ENCODE measurements at places on chromosomes 2 and 18.

DNA sequence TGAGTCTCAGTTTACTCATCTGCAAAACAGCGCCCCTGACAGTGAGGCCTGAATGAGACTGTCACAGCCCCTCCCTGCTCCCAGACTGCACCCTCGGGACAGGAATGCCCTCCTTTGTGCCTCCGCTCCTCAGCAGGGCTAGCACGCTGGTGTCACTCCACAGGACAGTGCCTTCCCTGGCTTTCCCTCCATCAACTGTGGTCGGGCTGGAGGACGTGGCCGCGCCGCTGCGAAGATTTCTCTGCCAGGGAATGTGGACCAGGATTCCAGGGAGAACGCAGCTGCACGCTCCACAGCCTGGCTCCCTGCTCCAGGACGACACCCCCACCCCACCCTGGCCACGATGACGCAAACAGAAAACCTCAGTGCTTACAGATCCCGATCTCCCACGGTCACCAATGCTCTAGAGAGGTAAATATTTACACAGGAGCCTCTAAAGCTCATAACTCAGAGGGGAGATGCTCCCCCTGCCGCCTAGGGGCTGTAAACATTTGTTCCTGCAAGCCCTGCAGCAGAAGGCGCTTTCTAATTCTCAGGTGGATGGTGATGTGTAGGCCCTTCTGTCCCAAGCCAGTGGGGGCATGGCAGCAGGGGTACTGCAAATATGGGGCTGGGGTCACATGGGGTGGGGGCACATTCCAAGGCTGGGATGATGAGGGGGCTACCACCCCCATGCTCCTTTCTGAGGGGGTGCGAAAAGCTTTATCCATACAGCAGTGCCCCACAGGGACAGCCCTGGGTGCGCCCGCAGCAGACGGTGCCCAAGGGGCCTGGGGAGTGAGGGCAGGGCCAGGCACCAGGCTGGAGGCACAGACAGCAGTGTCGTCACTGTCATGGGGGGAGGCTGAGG, 12.4 kb downstream of the HS6ST1 start:
- DNase-seq = no peak

DNA sequence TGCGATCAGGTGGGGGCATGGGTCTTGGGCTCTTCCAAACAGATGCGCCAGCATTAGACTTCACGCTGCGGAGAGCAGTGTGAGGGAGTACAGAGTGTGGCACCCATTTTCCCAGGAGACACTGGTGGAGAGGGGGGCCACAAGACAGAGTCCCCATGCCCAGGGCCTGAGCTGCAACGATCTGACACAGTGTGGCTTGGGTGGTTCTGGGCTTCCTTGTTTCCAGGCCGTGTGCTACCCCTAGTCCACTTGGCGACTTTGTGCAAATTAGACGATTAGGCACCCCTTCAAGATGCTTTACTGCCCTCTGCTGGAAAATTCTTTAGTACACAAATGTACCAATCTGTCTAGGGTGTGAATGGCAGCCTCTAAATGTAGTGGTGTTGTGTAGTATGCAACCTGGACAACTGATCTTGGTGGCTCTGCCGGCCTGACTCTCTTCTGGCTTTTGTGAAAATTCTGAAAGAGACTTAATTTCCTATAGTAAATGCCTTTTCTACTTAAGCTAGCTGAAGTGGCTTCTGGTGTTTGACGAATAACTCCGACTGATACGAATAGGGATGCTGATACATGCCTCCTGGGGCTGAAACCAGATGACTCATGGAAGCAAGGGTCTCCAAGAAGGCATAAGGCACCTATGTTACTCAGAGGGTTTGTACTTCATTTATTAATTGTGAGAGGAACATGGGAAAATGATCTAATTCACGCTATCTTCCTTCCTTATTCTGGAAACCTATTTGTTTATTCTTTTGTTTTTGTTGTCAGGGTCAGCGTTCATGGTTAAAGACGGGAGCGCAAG, 92.3 kb upstream of the SMAD2 start:
- DNase-seq = peak; percentile 61

- no peak for DNase-seq
Measured at GRCh38 chr18:56309104-56309503, 329.3 kb downstream of the TXNL1 start.

DNA sequence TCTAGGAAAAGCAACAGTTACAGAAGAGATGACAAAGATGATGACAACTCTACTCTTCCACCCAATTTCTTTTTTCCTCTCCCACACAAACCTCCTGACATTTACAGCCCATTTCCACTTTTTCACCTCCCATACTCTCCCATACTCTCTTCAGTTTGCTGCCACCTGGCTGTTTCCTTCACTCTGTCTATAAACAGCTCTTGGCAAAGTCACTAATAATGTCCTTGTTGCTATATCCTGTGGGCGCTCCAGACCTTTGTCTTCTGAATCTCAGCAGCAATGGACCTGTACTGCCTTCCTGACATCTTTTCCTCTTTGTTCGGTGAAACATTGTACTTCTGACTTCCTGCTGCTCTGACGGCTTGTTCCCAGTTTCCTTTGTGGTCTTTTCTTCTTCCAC, 60.7 kb upstream of the CAVIN2 start:
- no peak for DNase-seq

DNA sequence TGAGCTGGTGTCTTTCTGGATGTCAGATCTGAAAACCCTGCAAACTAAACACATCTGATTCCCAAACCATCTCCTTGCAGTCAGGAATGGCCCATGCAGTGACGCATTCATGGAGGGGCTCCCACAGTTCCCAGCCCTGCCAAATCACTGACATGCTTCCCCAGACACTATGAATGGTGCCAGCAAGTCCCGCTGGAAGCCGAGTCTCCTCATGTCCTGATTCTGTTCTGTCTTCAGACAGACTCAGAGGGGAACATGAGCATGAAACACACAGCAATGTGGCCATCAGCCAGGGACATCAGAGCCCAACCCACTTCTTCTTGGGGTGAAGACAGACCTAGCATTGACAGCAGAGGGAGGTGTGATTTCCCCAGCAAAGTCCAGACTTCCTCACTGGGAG, 83.7 kb downstream of the TTC32 start:
- no peak for DNase-seq

DNA sequence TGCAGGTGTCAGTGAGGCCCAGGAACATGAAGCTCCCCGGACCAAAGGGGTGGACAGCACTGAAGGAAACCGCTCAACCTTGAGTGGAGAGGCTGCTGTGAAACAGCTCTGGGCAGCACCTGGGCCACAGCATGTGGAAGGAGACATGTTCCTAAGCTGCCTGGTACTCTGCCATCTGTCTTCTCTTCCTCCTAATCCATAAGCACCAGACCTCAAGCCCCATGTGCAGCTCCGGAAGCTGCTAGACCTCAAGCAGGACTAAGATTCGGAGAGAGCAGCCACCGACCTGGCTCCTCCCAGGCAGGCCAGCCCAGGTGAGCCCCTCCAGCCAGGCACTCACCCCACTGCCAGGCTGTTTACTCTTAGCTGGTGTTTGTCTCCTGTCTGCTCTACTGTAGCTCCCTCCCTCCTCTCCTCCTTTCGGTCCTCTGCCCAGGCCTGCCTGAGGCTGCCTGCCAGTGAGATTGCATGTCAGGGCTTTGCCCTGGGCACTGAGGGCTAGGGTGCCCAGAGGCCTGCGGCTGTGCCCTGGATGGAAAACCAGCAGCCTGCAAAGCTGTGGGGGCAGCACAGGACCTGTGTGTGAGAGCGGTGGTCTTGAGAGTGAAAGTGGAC, 53.7 kb downstream of the BCL11A start:
- no peak for DNase-seq

GRCh38 chr2:164700390-164700789, 79.1 kb upstream of the GRB14 start:
- no peak for DNase-seq

DNA sequence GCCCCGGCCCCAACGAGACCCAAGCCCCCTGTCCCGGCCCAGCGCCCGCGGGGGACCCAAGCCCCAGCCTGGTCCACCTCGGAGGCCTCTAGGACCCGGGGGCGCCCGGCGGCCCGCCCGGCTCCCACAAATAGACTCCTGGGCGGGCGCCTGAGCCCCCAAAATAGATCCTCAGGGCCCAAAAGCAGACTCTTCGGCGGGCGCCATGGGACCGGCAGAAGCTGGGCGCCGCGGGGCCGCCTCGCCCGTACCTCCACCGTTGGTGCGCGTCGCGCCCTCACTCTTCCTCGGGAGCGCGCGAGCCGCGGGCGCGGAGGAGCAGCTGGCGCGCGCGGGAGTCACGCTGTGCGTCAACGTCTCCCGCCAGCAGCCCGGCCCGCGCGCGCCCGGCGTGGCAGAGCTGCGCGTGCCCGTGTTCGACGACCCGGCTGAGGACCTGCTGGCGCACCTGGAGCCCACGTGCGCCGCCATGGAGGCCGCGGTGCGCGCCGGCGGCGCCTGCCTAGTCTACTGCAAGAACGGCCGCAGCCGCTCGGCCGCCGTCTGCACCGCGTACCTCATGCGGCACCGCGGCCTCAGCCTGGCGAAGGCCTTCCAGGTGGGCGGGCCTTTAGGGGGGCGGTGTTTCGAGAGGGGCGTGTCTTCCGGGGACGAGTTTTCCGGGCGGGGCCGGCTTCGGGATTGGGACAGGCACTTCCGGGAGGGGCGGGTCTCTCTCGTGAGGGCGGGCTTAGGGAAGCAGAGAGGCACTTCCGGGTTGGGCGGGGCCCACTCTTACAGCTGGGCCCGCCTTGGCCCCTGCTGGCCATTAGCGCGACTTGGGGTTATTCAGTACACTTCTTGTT, 545 bp downstream of the DUSP28 start:
- DNase-seq = peak; percentile 98

- DNase-seq = no peak
Measured at GRCh38 chr2:119429225-119429981, 2.3 kb upstream of the TMEM37 start.

GRCh38 chr2:64632835-64633819, 20.6 kb downstream of the SERTAD2 start:
- no peak for DNase-seq

- DNase-seq = no peak
Measured at GRCh38 chr18:23809415-23809814, 120.2 kb downstream of the LAMA3 start.

- no peak for DNase-seq
Measured at GRCh38 chr2:178005756-178006155, 66.8 kb downstream of the PDE11A start.

GRCh38 chr2:127231130-127231865, 11.2 kb upstream of the CYP27C1 start:
- no peak for DNase-seq

- no peak for DNase-seq
Measured at GRCh38 chr2:69013142-69013839, at the start of gene ANTXR1. TSS of gene ANTXR1 (plus strand) at chr2:69013179. CDS start at chr2:69013500, 321 bp downstream.

DNA sequence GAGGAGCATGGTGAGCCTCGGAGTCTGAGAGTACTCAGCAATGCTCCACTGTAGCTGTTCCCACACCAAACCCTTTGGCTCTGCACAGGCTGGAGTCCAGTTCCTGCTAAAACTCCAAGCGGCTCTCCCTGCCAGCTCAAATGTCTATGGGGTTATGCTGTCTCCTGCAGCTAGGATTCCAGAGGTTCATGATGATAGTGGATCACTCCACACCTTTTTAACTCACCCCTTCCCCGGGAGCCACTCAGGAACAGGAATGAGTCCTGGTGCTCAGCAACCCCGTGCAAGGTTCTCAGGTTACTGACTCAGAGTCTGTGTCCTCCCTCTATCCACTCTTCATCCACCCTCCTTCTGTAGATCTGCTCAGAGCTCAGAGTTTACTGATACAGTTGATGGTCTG, 410.0 kb downstream of the CDH19 start:
- no peak for DNase-seq

GRCh38 chr2:31581124-31581795, 522 bp upstream of the SRD5A2 start:
- DNase-seq = no peak

DNA sequence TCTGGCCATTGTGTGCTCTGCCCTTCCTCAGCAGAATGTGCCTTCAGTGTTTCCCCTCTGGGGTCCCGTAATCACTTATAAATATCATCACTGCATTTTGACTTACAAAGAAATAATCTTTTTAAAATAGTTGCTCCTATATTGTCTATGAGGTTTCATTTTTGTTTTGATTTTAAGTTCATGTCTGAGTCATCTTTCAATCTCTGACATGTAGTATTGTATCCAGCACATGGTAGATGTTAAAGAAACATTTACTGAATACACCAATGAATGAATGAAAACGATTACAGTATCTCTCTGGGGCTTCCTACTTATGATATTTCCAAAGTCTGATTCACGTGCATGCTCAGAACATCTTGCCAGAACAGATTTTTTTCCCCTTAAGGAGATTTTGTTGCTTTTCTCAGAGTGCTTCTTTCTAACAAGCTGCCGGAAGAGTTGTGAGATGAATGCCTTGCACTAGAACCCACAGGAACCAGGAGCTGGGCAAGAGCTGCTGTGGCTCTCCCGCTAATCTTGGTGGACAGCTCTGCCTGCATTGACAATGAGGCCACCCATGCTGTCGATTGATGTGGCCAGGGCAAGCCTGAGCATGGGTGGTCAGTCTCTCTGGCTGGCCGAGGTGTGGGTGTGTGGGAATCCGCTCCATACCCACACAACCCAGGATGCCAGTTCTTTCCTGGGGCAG, 199.4 kb downstream of the CYRIA start:
- no peak for DNase-seq

GRCh38 chr2:240586919-240587800, 626 bp downstream of the CAPN10 start:
- DNase-seq = no peak

- DNase-seq = no peak
Measured at GRCh38 chr2:3641181-3641580, 16.8 kb upstream of the ALLC start.

DNA sequence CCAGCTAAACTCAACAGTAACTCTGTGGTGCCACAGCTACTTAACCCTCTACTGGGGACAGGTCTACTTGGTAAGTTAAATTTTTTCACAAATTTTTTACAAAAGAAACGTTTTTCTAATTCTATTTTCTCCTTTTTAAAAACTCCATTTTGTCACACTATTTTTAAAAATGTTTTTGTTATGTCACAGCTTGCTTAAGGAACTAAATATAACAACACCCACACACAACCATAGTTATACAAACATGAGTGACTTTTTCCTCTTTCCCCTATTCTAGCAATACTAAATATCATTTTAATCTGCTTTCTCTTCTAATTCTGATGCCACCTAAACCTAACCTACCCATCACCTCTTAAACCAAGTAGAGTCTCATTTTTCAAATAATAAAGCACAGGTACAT, 160.5 kb upstream of the EPC2 start:
- no peak for DNase-seq

DNA sequence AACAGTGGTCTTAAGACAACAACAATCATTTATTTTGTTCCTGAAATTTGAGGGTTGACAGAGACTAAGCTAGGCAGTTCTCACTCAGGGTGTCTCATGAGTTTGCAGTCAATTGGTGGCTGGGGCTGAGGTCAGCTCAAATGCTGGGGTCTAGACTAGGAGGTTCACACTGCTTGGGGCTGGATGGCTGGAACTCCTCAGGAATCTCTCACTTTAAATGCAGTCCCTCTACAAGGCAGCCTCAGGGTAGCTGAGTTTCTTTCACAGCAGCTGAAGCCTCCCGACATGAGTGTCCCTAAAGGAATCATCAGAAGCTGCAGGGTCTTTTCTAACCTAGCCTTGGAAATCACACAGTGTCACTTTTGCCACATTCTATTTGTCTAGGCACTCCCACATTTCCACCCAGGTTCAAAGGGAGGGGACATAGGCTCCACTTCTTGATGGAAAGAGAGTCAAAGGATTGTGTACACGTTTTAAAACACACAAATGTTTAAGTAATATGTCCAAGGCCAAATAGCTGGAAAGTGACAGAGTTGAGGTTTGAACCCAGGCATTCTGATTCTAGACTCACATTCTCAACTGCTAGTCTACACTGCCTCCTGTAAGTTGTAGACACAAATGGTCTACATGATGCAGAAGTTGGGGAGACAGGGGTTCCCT, 133.8 kb downstream of the ZFP36L2 start:
- no peak for DNase-seq
